AG09309 (cell line): ENCODE measurements at places on chromosomes 3 and 15.

DNA sequence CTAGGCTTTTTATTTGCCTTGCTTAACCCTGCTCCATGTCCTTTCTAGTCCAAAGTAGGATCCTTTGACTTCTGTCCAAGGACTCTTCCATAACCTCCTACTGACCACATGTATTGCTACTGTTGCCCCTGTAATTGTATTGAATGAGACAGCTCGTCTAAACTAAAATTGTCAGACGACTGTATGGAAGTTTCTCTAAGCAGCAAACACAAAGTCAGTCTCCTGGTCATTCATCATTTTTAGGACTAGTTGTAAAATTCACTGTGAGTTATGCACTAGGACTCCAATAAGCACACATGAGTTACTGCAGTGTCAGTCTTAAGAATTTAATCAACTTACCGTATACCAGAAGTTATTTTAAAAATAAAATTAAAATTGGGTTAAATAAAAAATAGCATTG is 32.8 kb downstream of the SLTM start:
- no peak for DNase-seq

GRCh38 chr3:56775445-56775837 is 26.3 kb downstream of the ARHGEF3 start:
- no peak for DNase-seq

GRCh38 chr3:6168256-6168655 is 692.7 kb upstream of the GRM7 start:
- DNase-seq: no peak

DNA sequence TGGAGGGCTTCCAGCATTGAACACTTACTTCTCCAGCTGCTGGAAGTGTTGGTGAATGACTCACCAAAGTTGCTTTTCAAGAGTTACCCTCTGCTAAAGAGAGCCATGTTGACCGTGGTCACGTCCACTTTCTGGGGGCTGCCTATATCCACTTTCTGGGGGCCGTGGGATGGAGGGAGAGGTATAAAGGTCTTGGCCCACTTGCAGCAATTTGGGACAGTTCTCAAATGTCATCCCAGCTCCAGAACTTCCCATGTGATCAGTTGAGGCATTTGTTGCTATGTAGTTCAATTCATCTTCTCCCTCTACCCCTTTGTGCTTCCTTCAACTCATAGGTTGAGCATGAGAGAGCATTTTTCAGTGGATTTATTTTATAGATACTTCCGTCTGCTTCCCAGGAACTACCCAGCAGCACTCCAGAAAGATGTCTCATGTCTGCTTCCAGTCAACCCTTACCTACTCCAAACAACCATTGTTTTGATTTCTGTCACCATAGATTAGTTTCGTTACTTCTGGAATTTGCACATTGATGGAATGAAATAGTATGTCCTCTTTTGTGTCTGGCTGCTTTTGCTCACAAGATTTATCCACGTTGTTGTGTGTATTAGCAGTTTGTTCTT is 130.6 kb downstream of the TCF12 start:
- DNase-seq: no peak

DNA sequence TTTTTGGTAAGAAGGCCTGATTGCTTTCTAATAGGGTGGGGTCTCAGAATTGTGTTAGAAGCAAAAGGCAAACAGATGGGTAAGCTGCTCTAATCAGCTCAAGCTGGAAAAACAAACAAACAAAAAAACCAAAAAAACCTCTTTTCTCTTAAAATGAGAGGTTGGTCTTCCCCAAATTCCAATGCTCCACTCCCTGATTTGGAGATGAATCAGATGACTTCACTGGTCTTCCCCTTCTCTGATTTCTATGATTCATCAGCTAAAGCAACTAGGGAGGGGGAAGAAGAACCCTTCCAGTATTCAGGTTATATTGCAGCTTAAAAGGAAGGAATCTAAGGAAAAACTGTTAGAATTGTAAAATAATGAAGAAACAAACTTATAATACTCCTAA is 9.6 kb upstream of the ANXA2 start:
- DNase-seq: no peak

- DNase-seq: no peak
Measured at GRCh38 chr3:11914651-11915050, 68.0 kb upstream of the TAMM41 start.

DNA sequence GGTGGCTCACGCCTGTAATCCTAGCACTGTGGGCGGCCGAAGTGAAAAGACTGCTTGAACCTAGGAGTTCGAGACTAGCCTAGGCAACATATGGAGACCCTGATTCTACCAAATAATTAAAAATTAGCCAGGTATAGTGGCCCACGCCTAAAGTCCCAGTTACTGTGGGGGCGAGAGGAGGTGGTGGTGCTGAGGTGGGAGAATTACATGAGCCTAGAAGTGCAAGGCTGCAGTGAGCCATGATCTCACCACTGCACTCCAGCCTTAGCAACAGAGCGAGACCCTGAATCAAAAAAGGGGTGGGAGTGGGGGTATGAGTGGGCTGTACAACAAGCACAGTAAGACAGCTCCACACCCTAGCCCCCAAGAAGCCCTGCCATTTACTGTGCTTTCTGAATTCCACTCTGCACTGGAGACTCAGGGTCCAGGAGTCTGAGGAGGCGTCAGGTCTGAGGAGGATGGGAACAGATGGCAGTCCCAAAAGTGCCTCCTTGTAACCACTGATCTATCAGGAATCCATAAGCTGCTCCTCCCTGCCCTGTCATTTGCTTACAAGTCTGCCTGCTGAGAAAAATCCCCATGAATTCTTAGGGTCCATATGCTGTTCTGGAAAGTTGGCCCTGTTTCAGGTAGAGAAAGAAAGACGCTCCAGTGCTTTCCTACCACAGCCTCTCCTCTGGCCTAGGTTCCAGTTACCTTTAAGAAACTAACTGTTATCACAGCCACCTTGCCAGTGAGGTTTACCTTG is 171.1 kb downstream of the MAGI1 start:
- DNase-seq: no peak

DNA sequence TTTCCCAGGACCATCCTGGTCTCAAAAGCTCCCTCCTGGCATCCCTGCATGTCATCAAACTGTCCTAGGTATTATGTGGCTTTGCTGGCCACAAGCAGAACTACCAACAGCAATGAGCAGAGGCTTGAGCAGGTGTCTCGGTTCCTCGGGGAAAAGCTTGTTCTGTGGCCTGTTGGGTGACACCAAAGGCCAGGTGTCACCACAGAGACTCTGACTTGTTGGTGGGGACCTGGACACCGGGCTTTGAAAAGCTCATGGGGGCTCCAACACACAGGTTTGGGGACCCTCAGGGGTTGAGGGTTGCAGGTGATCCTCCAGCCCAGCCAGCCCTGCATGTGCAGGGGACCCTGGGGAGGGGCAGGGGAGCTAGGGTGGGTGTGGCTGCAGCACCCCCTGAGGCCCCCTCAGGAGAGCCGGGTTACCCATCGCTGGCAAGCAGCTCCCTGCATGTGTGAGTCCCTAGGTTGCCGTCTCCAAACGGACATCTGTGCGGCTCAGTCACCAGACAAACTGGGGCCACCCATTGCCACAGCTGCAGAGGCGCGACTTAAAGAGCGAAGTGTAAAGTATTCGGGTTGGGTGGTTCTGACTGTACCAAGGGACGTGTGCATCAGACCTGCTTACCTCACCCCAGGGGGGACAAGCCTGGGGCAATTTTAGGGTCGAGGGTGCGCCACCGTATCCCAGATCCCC is 140.1 kb downstream of the CHSY1 start:
- DNase-seq: no peak

DNA sequence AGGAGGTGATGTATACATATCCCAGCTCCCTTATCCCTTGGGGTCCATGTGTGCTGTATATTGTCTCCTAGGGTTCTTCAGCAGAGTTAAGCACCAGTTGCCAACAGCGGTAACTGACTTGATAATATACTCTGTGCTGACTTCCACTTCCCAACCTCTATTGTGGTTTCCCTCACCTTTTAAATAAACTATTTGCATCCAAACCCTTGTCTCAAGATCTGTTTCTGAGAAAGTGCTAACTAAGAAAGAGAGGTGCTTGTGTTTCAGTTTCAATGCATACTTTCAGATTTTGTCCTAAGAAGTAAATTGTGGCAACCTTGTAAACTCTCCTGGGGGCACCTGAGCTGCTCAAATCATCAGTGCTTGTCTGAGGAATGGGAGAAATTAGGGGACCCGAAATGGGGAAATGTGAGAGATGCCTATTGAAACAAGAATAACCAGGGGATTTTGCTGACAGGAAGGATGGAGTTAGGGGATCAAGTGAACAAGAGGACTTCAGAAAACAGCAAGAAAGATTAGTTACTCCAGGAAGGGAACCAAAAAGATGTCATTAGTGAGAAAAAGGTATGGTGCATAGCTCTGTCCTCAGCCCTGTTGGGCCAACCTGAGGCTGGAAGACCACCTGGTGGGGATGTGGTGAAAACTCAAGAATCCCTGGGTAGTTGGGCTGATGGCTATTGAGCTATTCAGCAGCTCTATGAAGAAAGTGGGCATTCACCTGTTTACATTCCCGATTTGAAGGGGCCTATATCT is 50.9 kb upstream of the MRPL3 start:
- no peak for DNase-seq

GRCh38 chr3:116663161-116664110 is 46.1 kb upstream of the TUSC7 start:
- DNase-seq: no peak

DNA sequence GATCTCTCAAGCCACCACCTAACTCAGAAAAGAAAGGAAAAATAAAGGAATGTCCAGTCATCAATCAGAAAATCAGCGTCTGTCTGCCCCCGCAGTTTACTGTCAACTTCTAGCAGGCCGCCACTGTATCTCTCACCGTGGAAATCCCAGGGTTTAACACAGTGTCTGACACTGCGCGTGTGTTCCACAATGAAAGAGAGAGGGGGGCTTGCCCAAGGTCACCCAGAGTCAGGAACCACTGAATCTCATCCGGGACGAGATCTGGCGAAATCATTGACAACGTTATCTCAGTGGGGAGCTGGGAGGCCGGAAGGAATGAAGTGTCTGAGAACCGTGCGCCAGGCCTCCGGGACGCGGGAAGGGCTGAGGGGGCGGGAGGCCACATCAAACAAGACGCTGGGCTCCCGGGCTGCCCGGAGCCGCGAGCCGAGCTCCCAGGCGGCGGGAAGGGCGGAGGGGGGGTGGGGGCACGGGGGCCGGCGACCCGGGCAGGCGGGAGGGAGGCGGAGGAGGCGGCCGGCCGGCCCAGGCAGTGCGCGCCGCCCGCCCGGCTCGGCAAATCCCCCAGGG is 2.2 kb upstream of the HES1 start:
- no peak for DNase-seq

DNA sequence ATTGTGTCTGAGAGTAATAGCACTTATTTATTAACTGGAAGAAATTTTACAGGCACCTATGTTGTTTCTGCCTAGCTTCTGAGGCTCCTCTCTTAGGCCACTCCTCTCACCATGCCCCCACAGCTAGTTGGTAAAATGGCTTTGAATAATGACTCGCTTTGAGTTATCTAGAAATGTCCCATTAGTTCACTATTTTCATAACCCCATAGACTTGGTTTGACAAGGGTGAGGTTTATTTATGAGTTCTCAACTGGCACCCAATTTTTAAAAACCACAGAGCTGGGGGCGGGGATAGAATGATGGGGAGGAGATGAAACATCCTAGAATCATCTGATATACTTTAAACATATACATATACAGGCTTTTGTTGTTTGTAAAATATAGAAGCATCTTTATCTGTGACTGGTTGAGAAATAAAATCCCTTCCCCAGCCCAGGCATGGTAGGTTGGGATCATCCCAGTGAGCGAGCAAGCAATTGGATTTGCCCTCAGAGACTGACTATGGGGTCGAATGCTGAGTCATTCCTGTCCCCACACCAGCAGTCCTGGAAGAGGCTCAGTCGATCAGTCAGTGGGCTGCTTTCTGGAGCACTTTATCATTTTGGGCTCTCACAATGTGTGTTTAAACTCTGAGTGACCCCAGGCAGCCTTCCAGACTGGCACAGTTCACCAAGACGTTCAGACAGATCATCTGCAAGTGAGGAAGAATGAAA is 60.2 kb upstream of the TSEN2 start:
- no peak for DNase-seq

GRCh38 chr3:172522871-172523818 is at the start of gene TNFSF10:
Gene TNFSF10 (minus strand): TSS chr3:172523430. CDS start chr3:172523384, 46 bp downstream.
- no peak for DNase-seq

- DNase-seq: no peak
Measured at GRCh38 chr15:41919201-41919820, 25.5 kb upstream of the SPTBN5 start.

DNA sequence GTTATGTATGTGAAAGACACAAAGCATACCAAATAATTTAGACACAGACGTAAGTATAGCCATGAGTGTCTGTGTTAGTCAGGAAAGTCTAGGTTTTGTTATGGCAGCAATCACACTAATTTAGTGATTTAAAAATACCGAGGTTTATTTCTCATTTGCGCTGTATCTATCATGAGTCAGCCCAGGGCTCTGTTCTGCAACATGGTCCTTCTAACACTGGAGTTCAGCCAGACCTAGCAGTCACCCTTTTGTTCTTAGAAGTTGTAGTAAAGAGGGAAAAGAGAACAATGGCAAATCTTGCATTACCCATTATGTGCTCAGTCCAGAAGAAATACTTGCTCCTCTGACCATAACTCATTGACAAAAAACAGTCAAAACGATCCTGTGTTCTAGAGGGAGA is 311.5 kb downstream of the NLGN1 start:
- no peak for DNase-seq

DNA sequence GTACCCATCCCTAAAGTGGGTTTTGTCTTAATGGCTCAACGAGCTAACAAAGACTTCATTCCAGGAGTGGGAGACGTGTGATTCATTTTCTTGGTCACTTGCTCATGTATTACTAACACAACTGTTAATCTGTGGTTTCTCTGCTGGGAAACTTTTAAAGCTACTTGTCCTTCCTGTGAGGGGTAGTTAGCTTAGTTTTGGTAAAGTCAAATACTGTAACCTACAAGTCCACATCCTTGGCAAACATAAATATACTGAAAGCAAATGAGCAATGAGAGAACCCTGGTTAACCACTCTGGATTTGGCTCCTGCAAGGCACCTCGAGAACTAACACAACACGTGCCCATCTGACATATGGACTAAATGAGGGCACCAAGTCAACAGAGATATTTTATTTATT is 19.9 kb downstream of the NOX5 start:
- peak; percentile 75 for DNase-seq

DNA sequence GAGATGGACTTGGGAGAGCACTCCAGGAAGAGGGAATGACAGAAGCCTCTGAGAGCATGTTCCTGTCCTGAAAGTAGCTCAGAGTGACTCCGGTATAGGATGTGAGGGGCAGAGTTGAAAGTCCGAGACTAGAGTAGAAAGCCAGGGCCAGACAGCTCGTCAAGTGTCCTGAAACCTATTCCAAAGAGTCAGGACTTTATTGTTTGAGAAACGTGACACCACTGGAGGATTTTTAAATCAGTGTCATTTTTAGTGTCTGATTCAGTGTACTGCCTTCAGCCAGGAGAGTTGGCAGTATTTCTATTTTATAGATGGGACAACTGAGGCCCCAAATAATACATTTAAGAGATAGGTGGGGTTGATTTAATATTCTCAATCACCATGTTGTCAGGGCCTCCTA is 1.6 kb upstream of the RBMS3 start:
- DNase-seq: no peak
